ENCODE measurements at places on chromosomes 1 and 21.

GRCh38 chr1:31207046-31207445 lies 32.6 kb downstream of the NKAIN1 start:
- no peak for DNase-seq

- DNase-seq = no peak
These were observed 175.3 kb upstream of the ARHGEF16 start for GRCh38 chr1:3279182-3279470.

GRCh38 chr1:115475901-115476300 lies 137.9 kb upstream of the NGF start:
- DNase-seq = no peak

DNA sequence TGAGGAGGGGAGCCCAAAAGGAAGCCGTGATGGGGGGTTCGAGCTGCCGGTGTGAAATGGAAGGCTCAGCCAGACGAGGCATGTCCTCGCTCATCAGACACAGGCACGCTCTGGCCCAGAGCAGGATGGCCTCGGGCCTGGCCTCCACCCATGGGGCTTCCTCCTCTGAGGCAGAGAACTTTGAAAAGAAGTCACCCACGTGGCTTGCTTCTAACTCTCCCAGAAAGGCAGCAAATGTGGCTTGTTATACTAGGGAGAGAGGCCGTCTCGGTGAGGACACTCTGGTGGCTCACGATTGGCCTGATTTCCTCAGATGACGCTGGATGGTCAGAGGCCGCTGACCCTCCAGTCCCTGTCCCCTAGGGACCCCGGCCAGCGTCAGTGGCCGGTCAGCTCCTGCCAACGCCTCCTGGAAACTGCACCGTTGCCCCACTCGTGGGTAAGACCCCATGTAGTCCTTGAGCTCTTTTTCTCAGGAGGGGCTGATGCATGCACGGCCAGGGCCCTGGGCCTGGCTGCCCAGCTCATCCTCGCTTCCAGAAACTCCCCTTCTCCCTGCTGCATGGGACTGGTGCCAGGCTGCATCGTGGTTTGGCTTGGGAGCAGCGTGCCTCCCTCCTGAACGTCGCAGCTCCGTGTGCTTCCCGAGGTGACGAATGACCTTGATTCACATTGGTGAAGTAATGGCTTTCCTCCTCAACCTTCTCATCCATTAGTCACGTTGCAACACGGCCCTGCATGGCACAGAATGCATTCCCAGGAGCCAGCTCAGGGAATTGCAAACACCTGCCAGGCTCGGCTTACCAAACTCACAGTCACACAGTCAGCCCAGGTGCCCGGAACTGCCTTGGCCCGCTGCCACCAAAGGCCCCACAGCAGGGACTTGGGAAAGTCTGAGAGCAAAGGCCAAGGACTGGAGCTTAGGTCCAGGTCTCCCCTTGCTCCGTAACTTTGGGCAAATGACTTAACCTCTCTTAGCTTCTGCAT lies 58.8 kb downstream of the TOMM20 start:
- no peak for DNase-seq

Measured in esophagus squamous epithelium (tissue), 5 donors.